ENCODE measurements at places on chromosomes 4 and X.

GRCh38 chr4:110088670-110089069, 109.7 kb downstream of the ELOVL6 start:
- no peak for DNase-seq

DNA sequence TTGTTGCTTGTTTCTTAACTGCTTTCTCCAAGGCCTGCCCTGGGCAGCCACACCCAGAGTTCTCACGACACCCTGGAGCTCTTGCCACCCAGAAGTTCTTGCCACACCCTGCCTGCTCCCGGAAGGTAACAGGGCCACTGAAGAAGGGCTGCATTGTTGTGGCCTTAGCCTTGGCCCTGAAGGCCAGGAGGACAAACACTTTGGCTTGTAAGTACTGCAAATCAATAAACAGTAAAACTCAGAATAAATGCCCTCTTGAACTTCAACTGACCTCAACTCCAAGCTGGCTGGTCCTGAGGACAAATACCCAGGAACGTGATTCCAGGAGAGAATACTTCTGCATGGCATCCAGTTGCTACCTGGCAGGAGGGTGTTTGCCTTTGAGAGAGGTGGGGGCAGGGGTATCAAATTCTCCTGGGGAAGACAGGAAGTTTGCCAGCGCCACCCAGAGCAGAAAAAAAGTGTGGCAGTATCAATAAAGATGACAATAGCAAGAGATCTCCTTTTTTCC, 54.1 kb downstream of the TLR10 start:
- DNase-seq: peak; percentile 9

- DNase-seq: no peak
Measured at GRCh38 chr4:41287005-41287404, 30.3 kb downstream of the UCHL1 start.

- DNase-seq: no peak
Measured at GRCh38 chr4:105257817-105258495, 111.3 kb downstream of the TET2 start.

- DNase-seq: no peak
Measured at GRCh38 chr4:109616243-109616642, 56.2 kb downstream of the MCUB start.

GRCh38 chr4:105473324-105474098, at the start of gene PPA2:
Gene PPA2 (minus strand): TSS chr4:105474062. CDS start chr4:105474050, 12 bp downstream.
- DNase-seq: peak; percentile 7

- DNase-seq: no peak
Measured at GRCh38 chr4:85784348-85784747, 309.4 kb downstream of the ARHGAP24 start.

GRCh38 chrX:56728752-56729151, 291 bp upstream of the NBDY start:
- DNase-seq: no peak

GRCh38 chr4:174111422-174111821, 172.0 kb downstream of the FBXO8 start:
- DNase-seq: no peak

- DNase-seq: no peak
Measured at GRCh38 chr4:172778583-172778982, 390.0 kb upstream of the GALNT7 start.

All from NCI-H1436 treated with DMSO at 0.1 percent for 48 hours (cell line).